ENCODE measurements at places on chromosomes 3 and 15.

DNA sequence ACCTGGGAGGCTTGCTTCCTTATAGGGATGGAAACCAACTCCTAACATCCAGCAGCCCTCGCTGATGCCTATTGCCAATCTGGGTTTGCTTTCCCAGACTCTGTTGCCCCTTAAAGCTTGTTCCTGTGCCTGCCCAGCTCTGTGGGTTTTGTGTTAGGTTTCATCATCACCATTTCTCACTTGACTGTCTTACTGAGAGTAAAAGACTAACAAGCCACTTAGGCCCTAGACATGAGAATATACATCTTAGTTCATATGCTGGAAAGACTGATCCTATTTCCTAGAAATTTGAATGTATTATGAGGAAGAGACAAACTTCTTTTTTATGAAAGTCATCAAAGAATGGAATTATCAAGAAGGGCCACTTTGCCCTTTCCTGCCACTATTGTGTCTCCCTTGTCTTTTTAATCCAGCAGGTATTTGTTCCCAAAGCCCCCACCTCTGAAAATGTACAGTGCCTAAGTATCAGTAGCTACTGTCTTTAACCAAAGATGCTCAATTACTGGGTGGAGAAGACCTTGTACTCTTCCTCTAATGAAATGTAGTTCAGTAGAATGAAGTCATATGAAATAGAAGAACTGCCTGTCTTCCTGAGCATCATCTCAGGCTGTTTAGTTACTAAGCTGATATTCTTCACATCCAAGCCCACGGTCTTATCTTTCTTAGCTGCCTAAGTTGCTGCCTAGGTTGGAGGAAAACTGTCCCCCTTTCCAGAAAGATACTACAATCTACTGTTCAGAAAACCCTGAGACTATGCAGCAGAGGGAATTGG, 59.8 kb upstream of the ZPLD1 start:
- no peak for DNase-seq

GRCh38 chr3:52289338-52289746, 1.7 kb downstream of the GLYCTK start:
- no peak for DNase-seq

DNA sequence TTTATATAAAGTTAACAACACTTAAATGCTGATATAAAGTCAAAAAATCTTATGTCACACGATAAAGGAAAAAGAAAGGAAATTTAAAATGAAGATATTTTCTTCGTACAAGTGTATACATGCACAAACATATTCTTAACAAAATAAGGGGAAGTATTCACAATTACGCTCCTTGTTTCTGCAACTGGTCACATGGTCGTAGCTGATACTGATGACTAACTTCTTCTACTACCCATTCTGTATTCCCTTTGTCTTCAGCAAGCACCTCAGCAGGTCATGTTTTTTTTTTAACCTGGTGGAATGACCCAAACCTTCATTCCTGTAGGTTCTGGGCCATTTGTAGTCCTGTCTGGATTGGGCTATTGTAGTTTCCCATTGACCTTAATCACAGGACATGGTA, 30.0 kb upstream of the CMTM8 start:
- DNase-seq = no peak

- DNase-seq = no peak
Measured at GRCh38 chr3:185759512-185759911, 65.3 kb downstream of the IGF2BP2 start.

DNA sequence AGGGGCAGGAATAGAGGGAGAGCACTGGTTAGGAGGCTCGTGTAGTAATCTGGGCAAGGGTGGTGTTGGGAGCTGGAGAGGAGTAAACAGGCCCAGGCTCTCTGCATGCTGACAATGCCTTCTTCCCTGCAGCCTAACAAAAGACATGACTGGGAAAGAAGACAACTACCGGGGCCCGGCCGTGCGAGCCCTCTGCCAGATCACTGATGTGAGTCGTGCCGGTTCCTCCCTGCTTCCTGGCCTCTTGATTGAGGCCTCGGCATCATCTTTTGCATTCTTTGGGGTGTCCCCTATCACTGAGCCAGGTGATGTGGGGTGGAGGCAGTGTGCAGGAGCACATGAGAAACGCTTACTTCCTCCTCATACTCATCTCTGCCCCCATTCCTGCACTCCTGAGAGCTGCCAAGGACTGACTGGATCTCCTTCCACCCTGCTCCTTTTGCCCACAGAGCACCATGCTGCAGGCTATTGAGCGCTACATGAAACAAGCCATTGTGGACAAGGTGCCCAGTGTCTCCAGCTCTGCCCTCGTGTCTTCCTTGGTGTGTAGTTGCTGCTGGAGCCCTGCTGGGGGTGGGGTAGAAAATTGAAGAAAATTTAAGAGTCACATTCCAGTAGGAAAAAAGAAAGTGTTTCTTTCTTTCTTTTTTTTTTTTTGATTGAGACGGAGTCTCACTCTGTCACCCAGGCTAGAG, 5.3 kb downstream of the COPG1 start:
- DNase-seq = no peak

Measured in bone marrow (tissue), 2 donors.